Hippocampal formation (tissue), 2 donors: ENCODE measurements at places on chromosomes 6 and 20.
A peak's percentile ranks its signal among the peaks of the same experiment; 100 is the strongest.

- DNase-seq = no peak
Measured at GRCh38 chr20:58150772-58151171, 77.7 kb downstream of the ANKRD60 start.

- DNase-seq = no peak
Measured at GRCh38 chr6:35777356-35778102, 1.1 kb downstream of the CLPSL2 start.

GRCh38 chr20:38369389-38369788 lies 23.1 kb downstream of the LBP start:
- DNase-seq = no peak

DNA sequence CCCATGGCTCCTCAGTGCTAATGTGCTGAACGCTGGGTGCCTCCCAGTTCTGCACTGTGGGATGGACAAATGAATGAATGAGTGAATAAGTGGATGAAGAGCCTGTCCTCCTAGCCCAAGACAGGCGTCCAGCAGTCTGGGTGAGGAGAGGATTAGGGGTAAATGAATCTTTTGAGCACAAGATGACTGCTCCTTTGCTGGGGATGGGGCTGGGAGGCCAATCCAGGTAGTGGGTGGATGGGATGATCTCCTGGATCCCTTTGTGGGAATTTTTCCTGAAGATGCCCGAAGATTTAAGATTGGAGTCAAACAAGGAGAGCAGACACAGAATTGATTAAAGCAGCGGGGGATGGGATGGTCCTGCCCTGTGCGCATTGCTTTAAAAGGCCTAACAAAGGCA lies 65.3 kb upstream of the MLN start:
- no peak for DNase-seq

DNA sequence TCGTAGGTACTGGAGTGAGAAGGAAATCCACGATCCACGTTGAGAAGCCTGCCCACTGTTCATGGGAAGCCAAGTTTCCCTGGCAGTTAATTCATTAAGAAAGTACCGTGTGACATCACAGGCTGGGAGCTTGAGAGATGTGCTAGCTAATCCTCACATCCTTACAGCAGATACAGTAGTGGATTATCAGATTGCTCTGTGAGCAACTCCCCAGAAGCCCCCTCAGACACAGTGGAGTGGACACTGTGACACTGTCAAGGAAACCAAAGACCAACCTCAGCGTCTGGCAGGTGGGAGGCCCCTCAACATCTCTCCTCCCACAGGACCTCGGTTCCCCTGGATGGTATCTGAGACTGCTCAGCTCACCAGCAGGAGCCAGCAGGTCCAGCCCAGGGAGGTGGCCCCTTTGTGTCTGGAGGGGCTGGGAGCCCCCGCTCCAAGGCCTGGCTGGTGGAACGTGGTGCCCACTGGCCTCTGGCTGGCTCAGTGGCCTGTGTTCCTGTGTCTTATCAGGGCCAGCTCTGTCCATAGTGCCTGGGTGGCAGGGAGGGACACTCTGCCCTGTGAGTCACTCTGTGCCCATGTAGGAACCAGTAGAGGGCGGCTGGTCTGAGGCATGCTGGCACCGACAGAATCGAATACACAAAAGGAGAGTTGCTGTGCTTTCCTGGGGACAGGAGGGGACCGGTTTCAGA lies 7.2 kb downstream of the PYGB start:
- peak; percentile 56 for DNase-seq

DNA sequence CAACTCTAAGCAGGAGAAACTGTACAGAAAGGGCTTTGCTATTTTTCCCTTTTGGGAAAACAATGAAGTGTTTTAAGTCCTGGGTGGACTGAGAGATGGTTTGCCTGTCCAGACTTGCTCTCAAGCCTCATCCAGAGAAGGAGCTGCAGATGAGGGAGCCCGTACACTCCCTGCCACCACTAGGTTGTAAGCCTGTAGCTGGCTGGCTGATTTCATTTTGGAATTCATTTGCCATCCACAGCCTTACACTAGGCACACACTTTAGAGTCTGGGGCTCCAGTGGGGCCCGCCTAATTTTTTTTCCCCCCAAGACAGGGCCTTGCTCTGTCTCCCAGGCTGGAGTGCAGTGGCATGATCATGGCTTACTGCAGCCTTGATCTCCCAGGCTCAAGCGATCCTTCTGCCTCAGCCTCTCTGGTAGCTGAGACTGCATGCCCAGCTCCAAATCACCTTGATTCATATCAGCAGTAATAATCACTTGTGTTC lies 28.4 kb downstream of the POFUT1 start:
- no peak for DNase-seq

DNA sequence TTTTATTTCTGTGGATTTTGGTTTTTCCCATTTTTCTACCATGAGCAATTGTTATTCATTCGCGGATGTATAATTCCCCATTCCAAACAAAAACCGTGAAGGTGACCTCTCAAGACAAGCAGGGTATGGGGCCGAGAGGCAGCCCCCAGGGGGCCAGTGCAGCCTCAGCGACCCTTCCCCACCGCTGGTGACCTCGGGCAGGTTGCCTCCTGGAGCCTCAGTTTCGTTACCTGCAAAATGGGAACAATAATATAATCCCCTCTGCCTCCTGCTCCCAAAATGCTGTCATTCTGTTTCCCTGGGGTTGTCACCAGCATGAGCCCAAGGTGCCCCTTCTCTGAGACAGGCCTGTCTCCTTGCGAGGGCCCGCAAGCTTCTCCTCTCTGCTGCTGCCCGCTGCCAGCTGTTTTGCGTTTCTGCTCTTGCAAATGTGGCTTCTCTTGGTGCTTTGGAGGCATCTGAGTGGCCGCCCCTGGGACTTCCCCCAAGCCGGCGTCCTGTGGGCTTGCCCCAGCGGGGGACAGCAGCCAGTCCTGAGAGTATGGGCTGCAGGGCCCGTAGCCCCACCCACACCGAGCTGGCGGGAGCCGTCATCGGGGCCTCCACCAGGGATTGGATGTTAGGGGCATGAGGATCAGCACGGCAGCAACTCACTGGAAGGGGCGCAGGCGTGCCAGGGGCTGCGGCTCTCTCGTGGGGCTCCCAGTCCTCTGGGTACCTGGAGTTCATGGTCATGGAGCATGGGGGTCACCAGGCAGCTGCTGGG lies 161.9 kb downstream of the TAF4 start:
- no peak for DNase-seq

DNA sequence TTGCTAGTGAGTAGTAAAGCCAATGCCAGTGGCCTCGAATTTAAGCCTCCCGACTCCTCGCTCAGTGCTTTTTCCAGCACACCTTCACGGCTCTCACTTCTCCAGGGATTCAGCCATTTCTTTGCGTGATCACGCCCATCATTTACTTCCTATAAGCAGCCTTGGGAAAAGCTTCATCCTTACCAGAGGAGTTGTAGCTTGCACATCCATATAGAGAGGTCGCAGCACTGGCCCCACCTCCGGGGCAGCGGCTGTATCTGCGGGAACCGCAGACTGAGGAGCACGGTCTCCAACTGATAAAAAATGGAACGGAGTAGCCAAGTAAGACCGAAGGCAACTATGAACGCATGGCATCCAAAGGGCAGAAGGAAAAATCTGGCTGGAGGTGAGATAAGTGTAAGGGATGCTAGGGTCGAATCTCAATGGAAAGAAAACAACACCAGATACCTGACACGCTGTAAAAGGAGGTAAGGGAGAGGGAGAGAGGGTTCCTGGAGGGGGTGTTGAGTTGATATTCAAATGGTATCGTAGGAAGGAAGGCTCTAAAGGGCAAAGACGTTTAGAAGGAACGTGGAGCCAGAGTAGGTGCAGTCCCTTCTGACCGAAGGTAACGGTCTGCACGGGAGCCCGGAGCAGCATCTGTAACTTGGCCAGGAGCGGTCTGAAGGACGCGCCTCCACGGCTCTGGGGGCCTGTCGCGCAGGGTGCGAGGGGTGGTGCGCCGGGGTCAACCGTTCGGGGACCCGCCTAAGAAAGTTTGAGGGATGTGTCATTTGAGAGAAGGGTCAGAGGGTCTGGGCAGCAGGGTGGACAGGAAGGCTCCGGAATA lies 640 bp downstream of the NFS1 start:
- DNase-seq = no peak

GRCh38 chr6:11315743-11316437 lies 83.4 kb upstream of the NEDD9 start:
- DNase-seq = no peak

DNA sequence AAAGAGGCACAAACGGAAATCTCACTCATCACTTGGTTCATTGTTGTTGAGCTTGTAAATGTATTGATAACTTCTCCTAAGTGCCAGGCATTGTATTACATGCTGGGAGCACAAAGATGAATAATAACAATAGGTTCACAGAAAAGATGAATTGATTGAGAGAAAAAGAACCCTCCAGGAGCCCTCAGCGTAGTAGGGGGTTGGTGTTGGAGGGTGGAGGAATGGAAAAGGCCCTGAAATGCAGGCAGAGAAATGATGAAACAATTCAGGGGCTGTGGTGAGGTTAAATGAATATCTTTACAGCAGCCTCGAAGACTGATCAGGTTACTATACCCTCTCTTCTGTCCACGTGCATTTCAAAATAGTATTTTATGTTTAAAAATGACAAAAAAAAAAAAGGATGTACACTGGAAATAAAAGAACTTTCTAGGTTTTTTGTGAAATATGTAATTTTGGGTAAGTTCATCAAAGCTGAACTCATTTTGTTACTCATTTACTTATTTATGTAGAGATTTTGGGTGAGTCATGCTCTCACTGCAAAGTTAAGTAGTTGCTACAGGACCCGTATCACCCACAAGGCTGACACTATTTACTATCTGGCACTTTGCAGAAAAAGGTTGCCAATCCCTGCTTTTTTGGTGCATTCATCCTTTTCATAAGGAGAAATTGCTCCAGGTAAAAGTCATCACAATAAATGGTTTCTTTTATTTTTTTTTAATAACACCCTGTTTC lies 277.3 kb downstream of the ZNF217 start:
- DNase-seq = no peak

- no peak for DNase-seq
Measured at GRCh38 chr20:23417861-23418260, 3.4 kb downstream of the NAPB start.

GRCh38 chr6:92047860-92048259 lies 1371.5 kb downstream of the EPHA7 start:
- no peak for DNase-seq
